Vagina (tissue), 2 donors: ENCODE measurements at places on chromosomes 7 and 10. TPM values are rescaled to one million over a fixed set of nuclear protein-coding genes. Genes with fewer than 3 reads are reported as not detected.

DNA sequence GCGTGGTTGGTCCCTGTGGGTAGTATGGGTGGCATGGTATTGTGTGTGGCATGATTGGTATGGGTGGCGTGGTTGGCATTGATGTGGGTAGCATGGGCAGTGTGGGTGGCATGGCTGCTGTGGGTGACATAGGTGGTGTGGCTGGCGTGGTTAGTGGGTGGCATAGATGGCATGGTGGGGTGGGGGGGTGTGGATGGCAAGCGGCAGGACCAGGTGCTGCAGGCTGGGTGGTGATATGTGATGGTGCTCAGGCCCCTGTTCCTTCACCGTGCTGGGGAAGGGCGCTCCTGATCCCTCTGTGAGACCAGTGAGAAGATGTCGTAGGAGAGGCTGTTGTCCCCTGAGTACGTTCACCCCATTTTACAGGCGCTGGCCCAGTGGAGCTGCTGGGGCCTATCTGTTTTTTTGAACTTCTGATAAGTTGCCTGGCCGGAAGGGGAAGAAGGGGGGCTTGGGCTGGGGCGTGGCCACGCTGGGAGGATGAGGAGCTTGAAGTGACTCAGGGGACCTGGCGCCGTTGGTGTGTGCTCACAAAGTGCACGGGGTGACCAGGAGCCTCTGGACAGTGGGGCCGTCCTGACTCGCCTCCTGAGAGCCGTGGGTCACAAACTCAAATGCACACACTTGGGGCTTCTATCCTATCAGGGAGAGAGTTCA, 17.5 kb downstream of the INPP5A start:
- no peak overlapping the region for H3K27ac ChIP-seq
- no peaks in the 10 kb centered on the region for H3K36me3 ChIP-seq
- H3K27me3 ChIP-seq, result no peaks in the 10 kb centered on the region
- DNase-seq, result no peak
- peaks cover 49% of the 10 kb centered on the region for H3K4me1 ChIP-seq

DNA sequence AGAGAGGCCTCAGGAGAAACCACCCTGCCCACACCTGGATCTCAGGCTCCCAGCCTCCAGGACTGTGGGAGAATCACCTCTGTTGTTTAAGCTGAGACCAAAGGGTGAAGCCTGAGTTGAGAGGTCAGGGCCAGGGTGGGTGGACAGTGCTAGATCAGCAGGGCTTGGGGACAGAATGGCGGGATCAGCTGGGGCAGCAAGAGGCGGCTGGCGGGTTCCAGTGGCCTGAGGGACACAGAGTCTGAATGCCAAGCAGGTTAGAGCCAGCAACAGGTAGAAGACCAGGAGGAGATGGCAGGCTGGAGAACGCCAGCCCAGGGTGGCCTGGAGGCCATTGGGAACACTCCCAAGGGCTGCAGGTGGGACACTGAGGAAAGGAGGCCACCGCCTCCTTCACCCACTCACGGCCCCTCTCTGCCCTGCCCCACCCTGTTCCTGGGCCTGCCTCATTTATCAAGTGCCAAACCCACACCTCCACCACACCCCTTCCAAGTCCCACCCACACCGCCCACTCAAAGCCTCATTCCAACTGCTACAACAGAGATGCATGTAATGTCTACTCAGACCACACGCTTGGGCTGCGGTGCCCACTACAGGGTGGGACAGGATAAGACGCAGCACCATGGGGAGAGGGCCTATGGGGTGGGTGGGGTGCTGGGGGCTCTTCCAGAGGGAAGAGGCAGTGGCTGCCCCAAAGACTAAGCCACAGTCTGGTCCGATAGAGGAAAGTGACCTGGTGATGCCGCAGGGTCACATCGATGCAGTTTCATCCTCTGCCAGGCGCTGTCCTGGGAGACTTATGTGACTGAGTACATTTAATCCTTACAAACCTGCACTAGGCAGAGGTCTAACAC, 173.9 kb downstream of the TNS3 start:
- H3K36me3 ChIP-seq, result no peaks in the 10 kb centered on the region
- H3K4me1 ChIP-seq, result peaks cover 24% of the 10 kb centered on the region
- peak; percentile 84 for DNase-seq
- H3K27me3 ChIP-seq, result no peaks in the 10 kb centered on the region
- peak overlapping the region; percentile 63 for H3K27ac ChIP-seq

- DNase-seq, result no peak
- H3K27me3 ChIP-seq, result no peaks in the 10 kb centered on the region
- H3K4me1 ChIP-seq, result peaks cover 11% of the 10 kb centered on the region
- H3K27ac ChIP-seq, result no peak overlapping the region
Observed at GRCh38 chr7:81207801-81208200, 288.9 kb upstream of the SEMA3C start.

DNA sequence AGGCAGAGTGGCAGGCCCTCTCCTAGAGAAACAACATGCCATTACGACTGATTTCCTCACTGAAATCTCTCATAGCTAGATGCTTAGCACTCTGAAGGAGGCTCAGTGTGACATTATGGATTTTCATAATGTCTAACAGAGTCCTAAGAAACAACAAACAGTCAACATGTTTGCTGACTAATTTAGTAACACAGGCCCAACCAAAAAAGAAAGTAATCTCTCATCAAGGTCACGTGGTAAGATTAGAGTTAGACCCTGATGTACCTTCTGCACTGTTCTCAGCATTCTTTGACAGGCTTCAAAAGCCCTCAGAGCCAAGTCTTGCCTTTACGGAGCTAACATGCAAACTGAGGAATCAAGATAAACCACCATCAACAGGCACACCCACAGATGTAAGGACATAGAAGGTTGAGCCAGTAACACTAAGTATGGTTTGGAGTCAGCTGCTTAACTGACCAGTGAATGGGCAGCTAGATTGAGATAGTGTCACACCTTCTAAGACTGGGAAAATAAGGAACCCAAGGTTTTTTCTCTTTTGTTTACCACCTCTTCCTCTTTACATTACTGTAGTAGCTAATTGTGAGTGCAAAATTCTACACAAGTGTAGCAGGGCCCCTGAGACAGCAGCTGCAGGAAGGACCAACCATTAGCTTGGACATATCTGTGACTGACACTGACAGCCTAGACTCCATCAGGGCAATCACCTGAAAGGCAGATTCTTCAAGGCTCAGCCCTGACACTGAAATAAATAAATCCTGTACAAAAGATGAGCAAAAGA, 15.3 kb upstream of the KCNIP2 start:
- peaks cover 10% of the 10 kb centered on the region for H3K4me1 ChIP-seq
- H3K4me3 ChIP-seq, result no peak overlapping the region
- no peaks in the 10 kb centered on the region for H3K36me3 ChIP-seq
- no peaks in the 10 kb centered on the region for H3K27me3 ChIP-seq

GRCh38 chr7:100632951-100633717, 8.2 kb downstream of the TFR2 start:
- peak overlapping the region; percentile 54 for H3K4me3 ChIP-seq
- peaks cover 4% of the 10 kb centered on the region for H3K27me3 ChIP-seq
- no peaks in the 10 kb centered on the region for H3K36me3 ChIP-seq
- H3K27ac ChIP-seq, result no peak overlapping the region
- DNase-seq, result no peak
- peaks cover 11% of the 10 kb centered on the region for H3K4me1 ChIP-seq

DNA sequence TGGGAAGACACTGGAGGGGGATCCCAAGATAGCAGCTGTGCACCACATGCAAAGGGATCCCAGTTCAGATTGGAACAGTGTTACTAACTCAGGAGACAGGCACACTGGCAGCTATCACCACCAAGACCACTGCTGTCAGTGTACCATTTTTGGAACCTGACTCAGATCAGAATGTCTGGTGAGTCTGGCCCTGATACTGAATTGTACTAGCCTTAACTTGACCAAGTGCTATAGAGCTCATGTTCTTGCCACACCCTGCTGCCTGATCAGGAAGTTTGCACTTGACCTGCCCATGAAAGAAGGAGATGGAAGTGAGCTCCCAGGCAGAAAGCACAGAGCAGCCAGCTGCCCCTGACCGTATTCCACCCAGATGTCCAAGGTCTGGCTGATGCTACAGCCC, 4.8 kb upstream of the PRRT4 start:
- no peaks in the 10 kb centered on the region for H3K36me3 ChIP-seq
- no peak overlapping the region for H3K4me3 ChIP-seq
- no peak for DNase-seq
- H3K4me1 ChIP-seq, result peaks cover 8% of the 10 kb centered on the region

GRCh38 chr7:123558289-123558874, 764 bp upstream of the NDUFA5 start:
- H3K27ac ChIP-seq, result peak overlapping the region; percentile 76
- H3K4me3 ChIP-seq, result peak overlapping the region; percentile 84
- H3K27me3 ChIP-seq, result no peaks in the 10 kb centered on the region
- H3K36me3 ChIP-seq, result peaks cover 2% of the 10 kb centered on the region

DNA sequence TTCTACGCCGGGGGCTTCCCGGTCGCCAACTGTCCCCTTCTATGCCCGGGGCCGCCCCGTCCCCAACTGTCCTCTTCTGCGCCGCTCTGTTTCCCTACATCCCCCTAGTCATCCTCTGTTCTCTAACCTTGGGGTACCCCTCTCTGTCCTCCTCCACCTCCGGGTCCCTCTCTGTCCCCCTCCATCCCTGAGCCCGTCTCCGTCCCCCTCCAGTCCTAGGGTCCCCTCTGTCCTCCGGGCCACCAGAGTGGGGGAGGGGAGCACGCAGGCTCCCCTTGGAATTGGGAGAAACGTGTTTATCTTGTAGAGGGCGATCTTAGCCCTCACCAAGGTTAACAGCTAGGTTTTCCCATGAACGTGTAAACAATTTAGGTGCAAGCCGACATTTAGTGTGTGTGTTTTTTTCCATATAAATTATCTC, 852 bp upstream of the KLF6 start:
- no peaks in the 10 kb centered on the region for H3K27me3 ChIP-seq
- peaks cover 10% of the 10 kb centered on the region for H3K36me3 ChIP-seq
- H3K27ac ChIP-seq, result peak overlapping the region; percentile 100
- DNase-seq, result no peak
- peak overlapping the region; percentile 87 for H3K4me3 ChIP-seq

DNA sequence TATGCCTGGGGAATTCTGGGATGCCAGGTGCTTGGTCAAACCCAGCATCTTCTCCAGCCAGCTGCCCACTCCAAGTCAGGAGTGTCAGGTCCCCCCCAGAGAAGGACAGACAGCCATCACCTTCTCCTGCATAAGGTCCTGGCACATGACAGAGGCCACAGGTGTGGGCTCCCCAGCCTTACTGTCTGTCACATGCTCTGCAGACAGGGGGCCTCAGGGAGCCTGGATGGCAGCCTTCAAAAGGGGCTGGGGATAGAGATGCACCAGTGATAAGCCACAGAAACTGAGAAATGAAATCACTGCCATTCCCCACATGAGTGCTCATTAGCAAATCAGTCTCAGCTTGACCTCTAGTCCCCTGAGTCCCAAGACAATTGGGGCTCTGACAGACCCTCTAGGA, 72.9 kb downstream of the PLXNA4 start:
- no peaks in the 10 kb centered on the region for H3K27me3 ChIP-seq
- H3K4me3 ChIP-seq, result no peak overlapping the region
- H3K36me3 ChIP-seq, result no peaks in the 10 kb centered on the region

DNA sequence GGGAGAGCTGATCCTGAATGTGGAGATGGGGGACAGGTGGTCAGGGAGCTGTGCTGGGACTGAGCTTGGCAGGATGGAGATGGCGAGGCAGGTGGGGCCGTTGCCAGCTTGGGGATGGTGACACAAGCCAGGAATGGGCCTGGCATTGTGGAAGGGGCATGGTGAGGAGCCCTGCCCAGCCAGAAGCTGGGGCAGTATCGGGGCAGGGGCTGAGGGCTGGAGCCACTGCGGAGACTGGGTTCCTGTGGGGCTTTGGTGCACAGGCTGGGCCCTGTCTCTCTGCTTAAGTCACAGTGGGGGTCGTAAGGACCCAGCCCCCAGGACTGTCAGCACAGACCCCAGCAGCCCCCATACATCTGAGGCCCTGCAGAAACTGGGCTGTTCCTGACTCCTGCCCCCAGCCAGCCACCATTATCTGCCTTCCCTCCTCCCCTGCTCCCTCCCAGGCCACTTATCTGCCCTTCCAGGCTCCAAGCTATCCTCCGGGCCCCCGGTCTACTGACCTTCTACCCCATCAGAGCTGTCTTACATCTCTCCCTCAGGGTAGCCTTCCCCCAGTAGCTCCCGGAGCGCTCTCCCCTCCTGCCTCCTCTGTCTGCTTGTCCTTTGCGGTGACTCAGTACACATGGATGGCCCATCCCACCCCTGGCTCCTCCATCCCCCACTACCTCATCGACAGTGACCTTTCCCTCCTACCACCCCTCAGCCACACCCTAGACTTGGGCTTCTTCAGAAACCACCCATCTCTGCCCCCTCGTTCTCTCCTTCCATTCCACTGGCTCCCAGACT, 44.2 kb downstream of the PPIF start:
- H3K4me1 ChIP-seq, result peaks cover 50% of the 10 kb centered on the region
- no peaks in the 10 kb centered on the region for H3K36me3 ChIP-seq
- H3K27me3 ChIP-seq, result no peaks in the 10 kb centered on the region
- no peak for DNase-seq
- no peak overlapping the region for H3K4me3 ChIP-seq

DNA sequence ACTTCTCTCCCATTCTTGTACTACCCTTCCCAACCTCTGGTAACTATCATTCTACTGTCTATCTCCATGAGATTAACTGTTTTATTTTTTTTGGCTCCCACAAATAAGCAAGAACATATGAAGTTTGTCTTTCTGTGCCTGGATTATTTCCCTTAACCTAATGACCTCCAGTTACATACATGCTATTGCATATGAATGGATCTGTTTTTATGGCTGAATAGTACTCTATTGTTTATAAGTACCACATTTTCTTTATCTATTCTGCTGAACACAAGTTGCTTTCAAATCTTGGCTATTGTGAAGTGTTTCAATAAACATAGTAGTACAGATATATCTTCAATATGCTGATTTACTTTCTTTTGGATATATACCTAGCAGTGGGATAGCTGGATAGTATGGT, 376.6 kb upstream of the KCND2 start:
- H3K4me3 ChIP-seq, result no peak overlapping the region
- no peak for DNase-seq
- H3K27ac ChIP-seq, result no peak overlapping the region
- H3K36me3 ChIP-seq, result no peaks in the 10 kb centered on the region

- no peak overlapping the region for H3K27ac ChIP-seq
- DNase-seq, result no peak
- H3K27me3 ChIP-seq, result no peaks in the 10 kb centered on the region
- H3K4me1 ChIP-seq, result no peaks in the 10 kb centered on the region
Observed at GRCh38 chr10:79937701-79938151, 11.2 kb downstream of the SFTPD start.

- no peak for DNase-seq
- H3K4me3 ChIP-seq, result no peak overlapping the region
- H3K36me3 ChIP-seq, result peaks cover 2% of the 10 kb centered on the region
Observed at GRCh38 chr7:55928006-55928767, 23.5 kb upstream of the MRPS17 start.

- no peaks in the 10 kb centered on the region for H3K27me3 ChIP-seq
- peak overlapping the region; percentile 64 for H3K4me3 ChIP-seq
- H3K36me3 ChIP-seq, result no peaks in the 10 kb centered on the region
- peak overlapping the region; percentile 99 for H3K27ac ChIP-seq
Observed at GRCh38 chr7:27171637-27172314, 2.3 kb downstream of the HOXA10 start.

DNA sequence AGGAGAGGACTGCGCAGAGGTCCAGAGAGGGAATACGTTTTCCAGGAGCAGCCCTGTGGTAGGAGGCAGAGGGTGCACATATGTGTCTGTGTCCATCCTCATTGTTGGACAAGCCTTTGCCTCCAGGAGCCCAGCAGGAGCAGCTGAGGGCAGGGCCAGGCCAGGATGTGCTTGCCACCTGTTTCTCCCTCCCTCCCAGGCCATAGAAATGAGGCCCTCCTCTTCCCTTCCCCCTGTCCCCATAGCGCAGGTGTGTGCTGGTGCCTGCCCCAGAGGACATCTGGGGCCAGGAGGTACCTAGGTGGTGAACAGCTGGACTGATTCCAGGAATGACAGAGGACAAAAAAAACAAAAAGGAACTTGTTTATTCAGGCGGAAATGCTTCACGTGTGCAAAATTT, 10.5 kb upstream of the CXCL12 start:
- peak; percentile 58 for DNase-seq
- no peaks in the 10 kb centered on the region for H3K36me3 ChIP-seq
- no peak overlapping the region for H3K27ac ChIP-seq
- H3K4me1 ChIP-seq, result peaks cover 42% of the 10 kb centered on the region
- H3K27me3 ChIP-seq, result no peaks in the 10 kb centered on the region

Gene ALOX5
- total RNA-seq, result 22.8 TPM

Gene ASB13
- total RNA-seq, result 17.4 TPM

Gene CPA2
- not detected for total RNA-seq
